Fibroblast of skin of scalp (primary cell): ENCODE measurements at places on chromosomes 12 and 14.

- no peak for DNase-seq
Observed at GRCh38 chr12:103249607-103250006, 246.2 kb downstream of the C12orf42 start.

GRCh38 chr12:124831590-124831989, 32.1 kb downstream of the SCARB1 start:
- no peak for DNase-seq

- DNase-seq: no peak
Observed at GRCh38 chr12:56894698-56895368, 39.4 kb downstream of the SDR9C7 start.

DNA sequence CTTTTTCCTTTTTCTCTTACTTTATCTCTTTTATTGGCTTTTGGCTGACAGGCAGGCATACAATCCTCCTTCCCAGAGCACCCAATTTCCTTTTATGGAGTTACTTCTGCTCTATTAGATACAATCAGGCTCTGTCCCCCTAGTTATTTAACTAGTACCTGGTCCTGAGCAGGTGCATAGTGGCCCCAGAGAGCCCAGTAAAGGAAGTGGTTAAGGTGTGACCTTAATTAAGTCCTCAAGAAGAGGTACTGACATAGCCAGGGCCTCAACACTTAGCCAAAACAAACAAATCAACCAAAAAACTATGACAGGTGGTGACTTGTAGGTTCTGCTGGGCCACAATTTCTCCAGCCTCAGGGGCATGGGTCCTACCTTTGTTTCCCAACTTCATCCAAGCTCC, 82.9 kb downstream of the CCDC60 start:
- DNase-seq: no peak

DNA sequence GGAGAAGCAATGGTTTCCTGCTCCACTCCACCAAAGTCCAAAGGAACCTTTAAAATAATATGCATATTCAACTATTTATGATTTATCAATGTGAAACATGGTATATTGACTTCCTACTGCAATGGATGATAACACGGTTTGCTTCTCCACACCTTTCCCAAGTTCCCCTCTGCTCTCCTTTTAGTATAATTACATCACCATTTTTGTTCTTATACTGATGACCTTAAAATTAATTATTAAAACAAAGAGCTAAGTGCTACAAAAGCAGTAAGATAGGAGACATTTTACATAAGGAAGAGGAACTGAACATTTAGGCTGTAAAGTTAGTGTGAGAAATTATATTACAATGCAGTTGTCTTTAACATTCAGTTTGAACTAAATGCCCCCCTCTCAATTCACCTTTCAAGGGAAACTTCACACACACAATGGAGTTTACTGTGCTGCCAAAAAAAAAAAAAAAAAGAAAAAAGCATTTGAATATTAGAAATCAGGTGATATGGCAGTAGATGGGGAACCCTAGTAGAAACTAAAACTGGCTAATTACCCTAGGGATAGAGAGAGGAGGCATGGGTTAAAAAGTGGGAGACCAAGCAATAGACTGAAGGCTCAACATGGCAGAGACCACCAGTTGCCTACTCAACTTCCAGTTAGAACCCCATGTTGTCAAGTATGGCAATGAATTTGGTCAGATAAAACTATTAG, 37.1 kb upstream of the STK38L start:
- no peak for DNase-seq

DNA sequence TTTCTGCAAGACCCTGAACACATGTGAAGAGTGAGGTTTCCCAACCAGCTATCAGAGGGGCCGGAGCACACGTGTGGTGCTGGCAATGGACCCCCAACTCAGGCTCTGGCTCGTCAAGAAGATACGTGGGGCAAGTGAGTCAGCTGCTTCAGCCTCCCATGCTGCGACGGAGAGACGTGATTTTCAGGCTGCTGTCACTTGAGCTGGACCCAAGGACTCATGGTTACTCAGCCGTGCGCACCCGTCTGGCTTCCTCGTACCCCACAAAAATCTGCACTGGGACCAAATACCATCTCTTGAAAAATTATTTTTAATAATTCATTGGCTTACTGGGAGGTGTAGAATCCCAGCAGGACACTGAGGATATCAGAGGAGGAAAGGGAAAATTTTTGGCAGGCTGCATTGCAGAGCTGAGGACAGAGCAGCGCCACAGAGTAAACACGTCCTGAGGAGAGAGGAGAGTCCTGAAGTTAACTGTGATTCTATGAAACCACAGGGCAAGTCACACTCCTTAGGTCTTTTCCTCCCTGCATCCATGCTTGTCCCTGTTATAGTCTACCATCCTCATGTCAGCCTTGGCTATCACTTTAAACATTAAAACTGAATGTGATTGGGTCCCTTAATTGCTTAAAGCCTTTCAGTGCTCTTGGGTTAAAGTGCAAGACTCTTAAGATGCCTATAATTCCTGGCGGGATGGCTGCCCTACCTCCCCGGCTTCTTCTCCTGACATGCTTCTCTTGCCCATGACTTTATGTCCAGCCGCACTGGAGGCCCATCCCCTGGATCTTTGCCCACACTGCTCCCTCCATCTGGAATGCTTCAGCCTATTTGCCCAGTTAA, 95.3 kb upstream of the SLC35F4 start:
- DNase-seq: no peak

- no peak for DNase-seq
Observed at GRCh38 chr14:96987086-96987474, 189.9 kb downstream of the VRK1 start.

DNA sequence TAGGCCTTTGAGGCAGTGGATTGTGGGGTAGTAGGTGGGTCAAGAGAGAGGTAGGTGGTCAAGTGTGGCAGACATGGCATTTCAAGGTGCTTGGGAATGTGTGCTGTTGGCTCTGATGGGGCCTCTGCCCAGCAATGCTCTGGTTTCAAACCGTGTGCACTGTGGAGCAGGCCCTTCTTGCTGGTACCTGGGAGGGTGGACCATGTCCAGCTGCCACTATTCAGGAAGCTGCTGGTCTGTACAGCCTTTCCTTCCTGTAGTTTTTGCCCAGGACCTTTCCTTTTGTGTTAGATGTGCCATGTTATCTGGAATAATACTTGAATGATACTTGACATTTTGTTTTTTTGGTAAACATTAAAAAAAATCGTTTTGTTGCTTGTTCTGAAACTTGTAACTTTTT, 14.8 kb downstream of the RIMKLB start:
- DNase-seq: no peak

DNA sequence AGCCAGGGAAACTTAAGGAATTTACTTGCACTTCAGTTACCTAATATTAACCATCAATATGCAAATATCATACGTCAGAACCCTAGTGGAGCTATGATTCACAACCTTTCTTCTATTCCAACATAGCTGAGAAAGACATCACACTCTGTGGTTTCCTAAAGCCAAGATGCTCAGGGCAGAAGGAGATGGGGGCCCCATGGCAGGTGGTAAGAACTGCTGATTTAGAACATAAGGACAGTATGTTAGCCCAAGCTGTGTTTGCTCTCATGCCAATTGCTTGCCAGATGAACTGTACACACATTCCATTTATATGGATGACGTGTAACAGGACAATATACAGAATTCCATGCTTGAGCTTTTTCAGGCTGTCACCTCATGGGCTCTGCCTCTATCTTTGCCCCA, 34.6 kb downstream of the HECTD4 start:
- DNase-seq: peak; percentile 74

DNA sequence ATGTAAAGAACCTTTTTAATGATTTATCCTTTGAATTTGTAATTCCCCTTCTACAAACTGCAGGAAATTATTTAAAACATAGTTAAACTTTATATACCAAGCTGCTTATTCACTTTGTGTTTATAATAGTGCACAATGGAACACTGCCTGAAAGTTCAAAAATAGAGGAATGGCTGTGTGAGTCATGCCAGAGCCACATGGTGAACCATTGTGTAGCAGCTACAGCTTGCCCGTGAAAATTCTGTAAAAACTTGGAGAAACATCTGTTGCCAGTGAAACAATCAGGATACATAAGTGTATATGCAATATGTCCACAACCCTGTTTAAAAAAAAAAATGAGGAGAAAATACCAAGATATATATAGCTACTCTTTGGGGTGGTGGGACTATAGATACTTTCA, 59.5 kb downstream of the VEZT start:
- peak; percentile 72 for DNase-seq

DNA sequence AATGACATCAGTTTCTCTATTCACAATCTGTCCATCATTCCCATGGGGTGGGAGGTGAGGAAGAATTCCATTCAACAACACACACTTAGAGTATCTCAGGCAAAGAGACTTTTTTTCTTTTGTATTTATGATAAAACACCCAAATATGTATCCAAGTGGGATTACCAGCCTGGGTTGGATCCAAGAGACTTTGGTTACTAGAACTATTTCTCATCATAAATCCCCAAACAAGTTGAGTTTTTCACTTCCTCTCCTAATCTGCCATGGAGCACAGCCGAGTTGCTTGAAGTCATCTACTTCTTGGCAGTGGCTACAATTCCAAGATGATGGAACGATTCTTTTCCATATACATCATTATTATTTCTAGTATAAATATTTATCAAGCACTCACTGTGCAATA, 209.2 kb upstream of the HMGA2 start:
- DNase-seq: peak; percentile 99

GRCh38 chr12:69243099-69244084, 4.0 kb downstream of the CPSF6 start:
- DNase-seq: no peak

GRCh38 chr12:13187399-13187798, 9.1 kb upstream of the EMP1 start:
- peak; percentile 78 for DNase-seq

DNA sequence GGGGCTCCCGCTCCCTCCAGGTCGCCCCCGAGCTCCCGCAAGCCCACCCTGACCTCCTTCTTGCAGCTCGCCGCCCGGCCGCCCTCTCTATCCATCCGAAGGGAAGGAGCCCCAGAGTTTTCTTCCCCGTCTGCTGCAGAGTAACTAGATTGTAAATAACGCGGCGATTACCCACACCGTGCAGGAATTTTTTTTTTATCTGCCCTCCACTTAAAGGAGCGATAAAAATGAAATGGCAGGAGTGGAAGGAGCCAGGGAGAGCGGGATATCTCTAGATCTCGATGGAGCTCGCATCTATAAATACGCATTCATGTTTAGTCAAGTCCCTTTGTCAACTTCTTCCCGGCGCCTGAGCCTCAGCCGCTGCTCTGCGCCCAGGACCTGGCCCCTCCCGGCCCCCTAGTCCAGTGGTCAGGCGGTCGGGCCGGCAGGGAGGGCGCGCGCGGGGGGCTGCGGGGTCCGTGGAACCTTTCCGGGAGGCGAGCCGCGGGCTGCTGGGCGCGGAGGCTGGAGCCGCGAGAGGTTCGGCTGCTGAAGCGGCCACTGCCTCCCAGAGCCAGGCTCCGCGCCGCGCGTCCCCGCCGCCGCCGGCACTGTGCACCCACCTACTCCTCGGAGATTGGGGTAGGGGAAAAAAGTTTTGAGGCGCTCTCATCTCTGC, 386.0 kb downstream of the BCAT1 start:
- peak; percentile 7 for DNase-seq

- DNase-seq: no peak
Observed at GRCh38 chr14:90193925-90194324, 62.4 kb upstream of the PSMC1 start.

GRCh38 chr14:63896278-63896720, 43.5 kb downstream of the SYNE2 start:
- peak; percentile 85 for DNase-seq

DNA sequence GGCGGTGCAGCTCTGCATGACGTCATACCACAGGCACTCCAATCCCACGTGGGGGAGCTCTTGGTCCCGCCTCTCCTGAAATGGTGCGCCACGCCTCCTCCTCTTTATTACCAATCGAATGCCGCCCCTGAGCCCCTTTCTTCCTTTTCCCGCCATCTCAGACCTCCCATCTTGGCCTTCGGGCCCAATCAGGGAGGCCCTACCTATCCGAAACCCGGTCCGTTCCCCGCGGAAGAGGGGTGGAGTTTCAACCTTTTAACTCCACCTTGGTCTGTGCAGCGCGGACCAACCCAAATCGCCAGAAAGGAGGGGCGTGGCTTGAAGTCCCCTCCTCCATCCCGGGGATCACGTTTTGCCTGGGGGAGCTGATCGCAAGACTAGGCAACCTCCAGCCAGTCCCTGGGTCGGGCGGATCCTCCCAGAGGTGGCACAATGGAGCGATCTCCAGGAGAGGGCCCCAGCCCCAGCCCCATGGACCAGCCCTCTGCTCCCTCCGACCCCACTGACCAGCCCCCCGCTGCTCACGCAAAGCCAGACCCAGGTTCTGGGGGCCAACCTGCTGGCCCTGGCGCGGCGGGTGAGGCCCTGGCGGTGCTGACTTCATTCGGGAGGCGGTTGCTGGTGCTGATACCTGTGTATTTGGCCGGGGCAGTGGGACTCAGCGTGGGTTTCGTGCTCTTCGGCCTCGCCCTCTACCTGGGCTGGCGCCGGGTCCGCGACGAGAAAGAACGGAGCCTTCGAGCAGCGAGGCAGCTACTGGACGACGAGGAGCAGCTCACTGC, at the start of gene ESYT1:
Gene ESYT1, plus strand, starts transcription at position 380 of the 782 bp plus-strand sequence. Its CDS starts 53 bp downstream, at position 433.
- peak; percentile 100 for DNase-seq

DNA sequence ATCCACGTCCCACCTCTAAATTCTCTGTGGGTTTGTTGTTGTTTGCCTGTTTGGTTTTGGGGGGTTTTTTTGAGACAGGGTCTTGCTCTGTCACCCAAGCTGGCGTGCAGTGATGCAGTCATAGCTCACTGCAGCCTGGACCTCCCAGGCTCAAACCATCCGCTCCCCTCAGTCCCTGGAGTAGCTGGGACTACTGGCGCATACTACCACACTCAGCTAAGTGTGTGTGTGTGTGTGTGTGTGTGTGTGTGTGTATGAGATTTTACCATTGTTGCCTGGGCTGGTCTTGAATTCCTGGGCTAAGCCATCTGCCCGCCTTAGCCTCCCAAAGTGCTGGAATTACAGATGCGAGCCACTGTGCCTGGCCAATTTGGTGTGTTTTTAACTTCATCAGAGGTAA, 236.2 kb downstream of the SLC41A2 start:
- no peak for DNase-seq

DNA sequence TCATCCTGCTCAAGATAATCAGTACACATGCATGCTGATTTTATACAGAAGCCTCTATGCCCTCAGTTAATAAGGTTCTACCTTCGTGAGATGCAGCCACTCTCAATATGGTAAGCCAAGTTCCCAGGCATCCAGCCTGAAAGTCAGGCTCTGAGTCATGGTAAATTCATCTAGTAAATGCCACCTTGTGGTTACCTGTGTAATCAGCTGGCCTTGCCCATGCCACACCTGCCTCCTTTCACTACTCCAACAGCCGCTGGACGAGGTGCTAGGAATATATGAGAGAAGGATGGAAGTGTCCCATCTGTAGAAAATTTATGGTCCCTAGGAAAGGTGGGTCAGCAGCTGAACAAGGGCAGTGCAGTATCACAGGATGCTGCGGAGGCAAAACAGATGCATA, 207.3 kb downstream of the SSPN start:
- DNase-seq: no peak

DNA sequence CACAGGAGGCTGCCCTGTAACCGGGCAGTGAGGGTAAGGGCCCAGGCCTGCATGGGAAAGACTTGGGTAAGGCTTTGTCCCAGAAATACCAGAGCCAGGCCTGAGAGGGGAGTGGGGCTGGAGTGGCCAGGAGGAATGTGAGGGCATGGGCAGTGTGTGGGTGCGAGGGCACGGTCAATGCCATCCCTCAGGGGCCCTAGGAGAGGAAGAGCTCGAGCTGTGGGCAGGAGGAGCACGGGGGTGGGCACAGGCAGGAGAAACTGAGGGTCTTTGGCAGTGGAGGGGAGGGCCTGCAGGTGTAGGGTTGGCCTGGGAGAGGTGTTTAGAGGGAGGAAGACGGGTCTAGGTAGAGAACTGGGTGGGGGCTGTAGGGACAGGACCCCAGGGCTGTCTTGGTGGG, 381.6 kb downstream of the TMEM121 start:
- no peak for DNase-seq
